ENCODE measurements at places on chromosomes 16 and 17.

DNA sequence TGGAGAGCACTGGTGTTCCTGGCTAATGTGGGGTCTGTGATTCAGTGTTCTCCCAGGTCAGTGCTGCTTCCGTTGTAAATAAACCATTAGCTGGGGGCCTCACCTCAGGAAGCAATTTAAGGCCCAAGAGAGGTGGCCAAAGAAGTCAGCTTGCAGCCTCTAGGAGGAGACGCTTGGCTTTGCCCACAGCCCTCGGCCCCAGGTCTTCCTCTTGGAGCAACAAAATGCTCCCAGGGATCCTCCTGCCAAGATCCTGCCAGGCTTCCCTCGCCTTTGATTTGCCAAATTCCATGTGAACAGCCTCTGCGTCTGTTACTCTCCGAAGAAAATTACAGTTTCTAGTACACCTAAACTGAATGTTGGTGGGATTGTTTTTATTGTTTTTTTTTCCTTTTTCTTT, 62.4 kb upstream of the TBX2 start:
- no peak for DNase-seq

DNA sequence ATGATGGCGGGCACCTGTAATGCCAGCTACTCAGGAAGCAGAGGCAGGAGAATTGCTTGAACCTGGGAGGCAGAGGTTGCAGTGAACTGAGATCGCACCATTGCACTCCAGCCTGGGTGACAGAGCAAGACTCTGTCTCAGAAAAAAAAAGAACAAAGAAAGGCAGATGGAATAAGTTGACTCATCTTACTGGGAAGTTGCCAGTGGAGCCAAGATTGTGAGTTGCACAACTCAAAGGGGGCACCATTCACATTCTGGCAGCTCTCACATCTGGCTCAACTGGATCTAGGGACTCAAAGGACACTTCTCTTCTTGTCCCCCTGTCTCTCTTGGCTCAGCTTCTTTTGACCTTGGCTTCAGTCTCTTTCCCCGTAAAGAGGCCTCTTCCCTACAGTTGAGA, 53.7 kb upstream of the ETV4 start:
- DNase-seq: peak; percentile 81

DNA sequence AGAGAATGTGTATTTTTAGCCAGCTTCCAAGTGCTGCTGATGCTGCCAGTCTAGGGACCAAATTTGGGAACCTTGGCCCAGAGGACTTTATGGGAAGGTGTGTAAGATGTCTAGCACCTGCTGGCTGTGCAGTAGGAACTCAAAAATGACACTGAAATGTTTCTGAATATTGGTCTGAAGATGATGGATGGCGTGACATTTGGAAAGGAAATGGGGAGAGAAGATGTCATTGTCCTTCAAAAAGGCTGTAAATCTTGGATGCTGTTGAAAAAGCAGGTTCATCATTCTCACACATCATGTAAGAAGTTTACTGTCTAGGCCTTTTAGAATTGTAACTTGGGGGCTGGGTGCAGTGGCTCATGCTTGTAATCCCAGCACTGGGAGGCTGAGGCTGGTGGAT, 6.7 kb downstream of the EPN2 start:
- no peak for DNase-seq

- DNase-seq: peak; percentile 56
Observed at GRCh38 chr16:25014500-25015147, 545 bp downstream of the ARHGAP17 start.

DNA sequence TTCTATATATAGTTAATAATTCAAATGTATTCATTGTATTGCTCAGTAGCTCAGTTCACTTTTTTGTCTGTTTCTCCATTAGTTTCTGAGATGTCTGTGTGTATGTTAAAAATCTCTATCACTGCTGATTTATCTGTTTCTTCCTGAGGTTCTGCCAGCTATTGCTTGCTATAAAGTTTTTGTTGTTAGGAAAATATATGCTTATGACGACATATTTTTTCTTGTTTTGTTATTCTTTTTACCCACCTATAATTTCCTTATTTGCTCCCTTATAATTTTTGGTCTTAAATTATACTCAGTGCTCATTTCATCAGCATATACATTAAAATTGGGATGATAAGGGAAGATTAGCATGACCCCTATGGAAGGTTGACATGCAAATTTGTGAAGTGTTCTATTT, 200.6 kb downstream of the GSG1L start:
- no peak for DNase-seq

- DNase-seq: no peak
Observed at GRCh38 chr16:89090182-89090630, 3.4 kb upstream of the ACSF3 start.

GRCh38 chr17:14454746-14455145, 153.9 kb downstream of the HS3ST3B1 start:
- no peak for DNase-seq

DNA sequence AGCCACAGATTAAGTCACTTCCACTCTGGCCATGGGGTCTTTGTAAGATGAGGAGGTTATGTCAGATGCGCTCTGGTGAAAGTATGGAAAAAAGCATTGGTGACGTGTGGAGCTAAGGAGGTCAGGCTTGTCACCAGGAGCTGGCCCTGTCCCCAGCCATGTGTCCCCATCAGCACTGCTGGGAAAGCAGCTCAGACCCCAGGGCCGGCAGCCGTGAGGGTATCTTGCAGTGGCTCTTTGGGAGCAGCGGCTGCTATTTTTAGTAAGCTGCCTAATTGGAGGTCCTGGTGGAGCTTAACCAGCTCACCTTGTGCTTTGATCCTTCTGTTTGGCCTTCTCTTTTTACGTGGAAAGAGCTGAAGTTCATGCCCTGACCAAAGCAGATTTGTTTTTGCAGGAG, 60.9 kb downstream of the MPRIP start:
- DNase-seq: no peak

GRCh38 chr17:27430882-27431491, 25.3 kb upstream of the KSR1 start:
- DNase-seq: peak; percentile 60

- DNase-seq: no peak
Observed at GRCh38 chr17:74012465-74012864, 191.0 kb upstream of the RPL38 start.

GRCh38 chr17:64632194-64632593, 29.9 kb downstream of the SMURF2 start:
- no peak for DNase-seq

- DNase-seq: no peak
Observed at GRCh38 chr17:6297960-6298359, 137.0 kb downstream of the AIPL1 start.

DNA sequence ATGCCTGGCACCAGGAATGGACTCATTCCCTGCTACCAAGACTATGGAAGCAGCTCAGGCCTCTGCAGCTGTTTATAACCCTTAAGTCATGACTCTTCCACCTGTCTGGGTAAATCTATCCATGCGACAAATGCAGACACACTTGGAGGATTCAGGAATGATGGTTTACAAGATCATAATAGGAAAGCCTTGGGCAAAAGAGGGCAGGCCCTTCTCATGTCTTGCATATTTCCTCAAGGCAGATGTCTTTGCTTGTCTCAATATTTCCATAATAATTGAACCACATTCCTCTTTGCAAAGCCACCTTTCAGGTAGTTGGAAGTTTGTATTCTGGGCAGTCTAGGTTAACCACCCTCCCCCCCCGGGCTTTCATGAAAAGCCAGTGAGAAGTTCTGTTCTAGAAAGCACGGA, 884 bp upstream of the JPT1 start:
- no peak for DNase-seq

Measured in GM03348 (cell line).